ENCODE measurements at places on chromosomes 12 and 14.

GRCh38 chr12:121620333-121620891 lies 5.9 kb upstream of the ORAI1 start:
- no peak for DNase-seq

DNA sequence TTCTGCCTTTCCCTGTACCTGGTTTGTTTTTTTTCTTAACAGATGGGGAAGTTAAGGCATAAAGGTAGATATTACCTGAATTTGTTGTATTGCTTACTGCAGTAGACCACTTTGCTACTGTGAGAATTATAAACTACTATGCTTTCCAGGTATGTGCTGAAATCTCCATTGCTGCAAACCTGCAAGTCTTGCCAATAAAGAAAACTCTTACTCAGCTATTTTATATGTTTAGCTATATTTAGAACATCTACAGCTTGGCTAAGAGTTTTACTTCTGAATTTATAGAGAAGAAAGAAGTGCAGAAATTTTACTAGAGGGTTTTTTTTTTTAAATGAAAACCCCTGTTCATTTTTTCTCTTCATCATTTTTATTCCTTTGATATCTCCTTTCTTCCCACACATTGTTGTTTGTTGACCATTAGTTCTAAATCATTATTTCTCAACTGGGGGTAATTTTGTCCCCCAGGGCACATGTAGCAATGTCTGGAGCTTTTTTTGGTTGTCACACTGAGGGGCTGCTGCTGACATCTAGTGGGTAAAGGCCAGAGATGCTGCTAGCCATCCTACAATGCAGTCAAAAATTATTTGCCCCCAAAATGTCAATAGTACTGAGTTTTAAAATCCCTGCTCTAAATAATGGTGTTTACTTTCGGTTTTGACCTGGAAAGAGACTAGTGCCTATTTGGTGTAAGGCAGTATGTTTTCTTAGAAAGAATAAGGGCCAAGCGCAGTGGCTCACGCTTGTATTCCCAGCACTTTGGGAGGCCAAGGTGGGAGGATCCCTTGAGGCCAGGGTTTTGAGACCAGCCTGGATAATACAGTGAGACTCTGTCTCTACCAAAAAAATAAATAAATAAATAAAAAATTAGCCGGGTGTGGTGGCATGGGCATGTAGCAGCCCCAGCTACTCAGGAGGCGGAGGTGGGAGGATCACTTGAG lies 48.6 kb downstream of the PCNX1 start:
- DNase-seq, result no peak

DNA sequence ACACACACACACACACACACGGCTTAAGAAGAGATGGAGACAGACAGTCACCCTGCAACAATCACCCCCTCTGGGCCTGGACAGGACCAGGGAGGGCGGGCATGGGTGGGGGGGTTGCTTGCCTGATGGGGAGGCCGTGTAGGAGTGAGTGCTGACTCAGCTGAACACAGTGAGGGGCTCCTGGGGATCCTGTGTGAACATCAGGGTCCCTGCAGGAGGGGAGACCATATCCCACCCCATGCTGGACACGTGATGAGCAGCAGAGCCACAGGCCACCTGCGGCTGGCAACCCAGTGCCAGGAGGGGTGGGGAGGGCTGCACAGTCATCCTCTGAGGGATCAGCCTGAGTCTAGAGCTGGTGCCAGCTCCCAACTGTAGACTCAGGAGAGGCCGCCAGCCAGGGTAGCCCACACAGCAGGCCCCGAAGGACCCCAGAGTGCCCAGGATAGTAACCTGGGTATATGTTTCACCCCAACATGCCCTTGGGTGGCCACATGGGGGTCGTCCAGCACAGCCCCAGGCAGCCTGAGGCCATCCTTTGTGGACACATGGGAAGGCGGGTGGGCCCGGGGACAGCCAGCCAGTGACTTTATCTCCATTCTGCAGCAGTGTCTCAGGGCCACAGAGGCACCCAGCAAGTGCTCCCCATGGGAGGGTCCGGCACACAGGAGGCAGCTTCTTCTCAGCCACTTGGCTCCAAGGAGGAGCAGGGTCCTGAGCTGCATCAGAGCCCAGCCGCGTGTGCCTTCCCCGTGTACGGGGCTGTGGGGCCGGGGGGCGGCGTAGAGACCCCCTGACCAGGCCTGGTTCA lies 73.7 kb upstream of the SFSWAP start:
- no peak for DNase-seq

GRCh38 chr12:26833743-26834490 lies 923 bp upstream of the ITPR2 start:
- DNase-seq, result peak; percentile 83

GRCh38 chr12:85468356-85469157 lies 188.5 kb downstream of the ALX1 start:
- DNase-seq, result peak; percentile 58

- no peak for DNase-seq
Measured at GRCh38 chr12:114694436-114695304, 10.7 kb upstream of the TBX3 start.

DNA sequence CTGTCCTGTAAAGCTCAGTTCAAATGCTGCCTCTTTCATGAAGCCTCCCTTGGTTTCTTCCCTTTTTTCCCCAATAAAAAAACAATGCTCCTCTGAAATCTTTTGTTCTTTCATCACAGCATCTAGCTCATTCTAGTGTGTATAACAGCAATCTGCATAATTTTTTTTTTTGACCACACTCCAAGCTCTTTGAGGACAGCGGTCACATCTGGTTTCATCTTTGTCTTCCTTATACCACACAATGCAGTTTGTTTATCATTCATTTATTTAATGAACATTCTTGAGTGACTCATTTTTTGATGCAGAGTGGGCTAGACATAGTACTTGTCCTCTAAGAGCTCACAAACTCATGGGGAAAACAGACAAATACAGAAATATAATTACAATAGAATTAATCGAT lies 7.3 kb downstream of the GNG2 start:
- no peak for DNase-seq

GRCh38 chr12:95470300-95470699 lies 3.7 kb upstream of the METAP2 start:
- no peak for DNase-seq

GRCh38 chr14:57847096-57847495 lies 18.8 kb downstream of the SLC35F4 start:
- no peak for DNase-seq

GRCh38 chr12:56836800-56837663 lies 73.9 kb downstream of the HSD17B6 start:
- DNase-seq, result no peak

- no peak for DNase-seq
Measured at GRCh38 chr12:68980476-68981212, 47.7 kb upstream of the CPM start.

DNA sequence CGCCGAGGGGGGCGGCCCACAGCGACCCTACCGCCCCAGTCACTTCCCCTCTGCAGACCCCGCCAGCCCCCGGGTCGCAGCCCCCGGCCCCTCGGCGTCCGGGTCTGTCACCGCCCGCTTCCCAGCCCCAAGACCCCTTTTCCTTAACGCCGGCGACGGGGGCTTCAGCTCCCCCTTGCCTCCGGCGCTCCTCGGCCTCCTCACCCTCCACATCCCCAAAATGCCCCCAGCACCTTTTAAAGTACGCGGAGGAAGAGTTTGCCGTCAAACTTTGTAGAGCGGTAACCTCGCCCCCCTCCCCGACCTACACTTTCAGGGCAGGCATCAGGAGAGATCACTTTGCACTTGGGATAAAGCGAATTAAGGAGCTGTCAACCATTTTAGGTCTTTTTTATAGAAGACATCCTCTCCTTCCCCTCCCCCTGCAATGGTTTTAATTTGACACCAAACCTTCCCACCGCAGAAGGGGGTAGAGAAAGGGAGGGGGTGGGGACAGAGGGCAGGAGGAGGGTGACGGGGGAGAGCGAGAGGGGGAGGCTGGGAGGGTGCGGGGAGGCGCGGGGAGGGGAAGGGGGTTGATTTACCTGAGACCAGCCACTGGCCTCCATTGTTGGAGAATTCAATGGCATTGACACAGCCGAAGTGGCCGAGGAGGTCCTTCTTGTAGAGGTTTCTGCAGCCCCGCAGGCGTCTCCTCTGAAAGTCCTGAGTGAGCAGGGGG lies 578 bp downstream of the DCAF5 start:
- DNase-seq, result no peak

DNA sequence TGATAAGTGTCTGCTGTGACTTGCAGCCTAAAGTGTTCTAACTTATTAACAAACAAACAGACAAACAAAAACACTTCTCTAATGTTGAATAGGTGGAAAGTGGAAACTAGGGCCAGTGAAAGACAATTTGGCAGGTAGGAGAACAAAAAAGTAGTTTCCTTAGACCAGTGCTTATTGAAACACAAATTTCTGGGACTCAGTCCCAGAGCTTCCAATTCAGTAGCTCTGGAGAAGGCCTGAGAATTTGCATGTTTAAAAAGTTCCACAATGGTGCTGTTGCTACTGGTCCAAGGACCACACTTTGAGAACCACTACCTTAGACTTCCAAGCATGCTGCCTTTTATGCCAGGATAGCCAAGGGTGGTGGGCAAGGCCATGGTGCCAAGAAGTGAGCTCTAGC lies 67.8 kb downstream of the AKAP6 start:
- DNase-seq, result no peak

GRCh38 chr14:67418401-67419191 lies 6.6 kb upstream of the PLEK2 start:
- DNase-seq, result peak; percentile 76

DNA sequence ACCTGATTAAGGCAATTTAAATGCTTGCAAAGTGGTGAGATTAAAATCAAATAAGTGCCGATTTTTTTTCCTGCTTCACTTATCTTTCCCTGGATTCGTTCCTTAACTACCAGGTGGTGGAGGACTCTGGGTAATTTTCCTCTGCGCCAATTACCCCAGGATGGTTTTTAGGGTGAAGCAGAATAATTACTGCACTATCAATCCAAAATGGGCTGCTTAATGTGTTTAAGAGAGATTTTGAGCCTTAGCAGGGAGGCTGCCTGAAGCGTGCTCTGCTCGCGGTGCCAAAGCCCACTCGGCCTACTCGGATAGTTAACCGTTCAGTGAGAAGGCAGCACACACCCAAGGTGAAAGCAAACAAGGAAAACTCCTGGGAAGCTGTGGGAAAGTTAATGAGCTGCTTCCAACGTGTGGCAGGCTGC lies 274.9 kb upstream of the LMO3 start:
- DNase-seq, result no peak

Measured in adrenal gland (tissue), 19 donors.